T-helper 9 cell (primary cell): ENCODE measurements at places on chromosomes 5 and 9.

DNA sequence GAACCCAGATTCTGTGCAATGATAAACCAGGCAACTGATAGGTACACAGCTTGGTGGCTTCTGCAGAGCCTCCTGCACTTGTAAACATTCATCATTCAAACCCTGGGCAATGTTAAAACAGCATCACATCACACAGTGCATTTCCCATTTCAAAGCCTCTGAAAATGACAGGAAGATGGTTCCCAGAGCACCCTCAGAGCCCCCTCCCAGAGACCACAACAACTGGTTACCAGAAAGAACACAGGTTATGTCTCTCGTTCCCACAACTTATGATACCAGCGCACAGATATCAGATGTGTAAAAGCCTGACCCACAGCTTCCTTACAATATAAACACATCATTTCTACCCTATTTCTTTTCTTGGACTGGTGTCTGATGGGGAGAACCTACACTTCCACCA, 248.7 kb downstream of the AUH start:
- DNase-seq: no peak

DNA sequence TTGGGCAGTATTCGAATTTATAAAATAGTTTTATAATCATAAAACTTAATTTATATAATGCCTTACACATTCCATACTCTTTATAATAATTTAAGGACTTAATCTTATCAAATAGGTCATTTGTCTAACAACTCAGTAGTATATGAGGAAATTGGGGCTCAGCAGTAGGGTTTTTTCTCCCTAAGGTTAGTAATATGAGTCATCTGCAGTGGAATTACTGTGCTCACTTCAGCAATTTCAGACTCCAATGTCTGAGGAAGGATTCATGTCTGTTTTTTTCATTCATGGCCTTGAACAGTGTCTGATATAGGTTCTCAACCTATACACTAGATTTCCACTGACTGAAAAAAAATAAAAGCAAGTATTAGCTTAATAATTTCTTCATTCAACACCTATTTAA, 7.4 kb downstream of the DMRTA1 start:
- no peak for DNase-seq

DNA sequence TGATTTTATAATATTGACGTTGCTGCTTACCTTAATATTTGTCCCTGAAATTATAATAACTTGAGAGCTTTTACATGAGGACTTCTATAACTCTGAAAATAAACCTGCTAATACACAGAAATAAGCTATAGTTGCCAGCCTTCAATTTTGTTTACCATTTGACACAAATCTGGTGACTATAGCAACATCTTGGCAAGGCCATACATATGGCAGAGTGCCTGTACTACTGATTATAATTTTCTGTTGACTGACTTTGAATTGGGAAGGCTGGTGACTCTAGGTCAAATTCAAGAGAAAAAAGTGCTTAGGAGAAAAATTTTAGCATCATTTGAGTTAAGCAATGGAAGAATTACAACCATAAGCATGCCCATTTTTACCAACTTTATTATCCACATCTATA, 581.4 kb upstream of the PTPRD start:
- DNase-seq: no peak

- no peak for DNase-seq
Observed at GRCh38 chr5:82351754-82352145, 73.6 kb upstream of the RPS23 start.

- DNase-seq: no peak
Observed at GRCh38 chr5:60077292-60077691, 183.8 kb upstream of the PDE4D start.

DNA sequence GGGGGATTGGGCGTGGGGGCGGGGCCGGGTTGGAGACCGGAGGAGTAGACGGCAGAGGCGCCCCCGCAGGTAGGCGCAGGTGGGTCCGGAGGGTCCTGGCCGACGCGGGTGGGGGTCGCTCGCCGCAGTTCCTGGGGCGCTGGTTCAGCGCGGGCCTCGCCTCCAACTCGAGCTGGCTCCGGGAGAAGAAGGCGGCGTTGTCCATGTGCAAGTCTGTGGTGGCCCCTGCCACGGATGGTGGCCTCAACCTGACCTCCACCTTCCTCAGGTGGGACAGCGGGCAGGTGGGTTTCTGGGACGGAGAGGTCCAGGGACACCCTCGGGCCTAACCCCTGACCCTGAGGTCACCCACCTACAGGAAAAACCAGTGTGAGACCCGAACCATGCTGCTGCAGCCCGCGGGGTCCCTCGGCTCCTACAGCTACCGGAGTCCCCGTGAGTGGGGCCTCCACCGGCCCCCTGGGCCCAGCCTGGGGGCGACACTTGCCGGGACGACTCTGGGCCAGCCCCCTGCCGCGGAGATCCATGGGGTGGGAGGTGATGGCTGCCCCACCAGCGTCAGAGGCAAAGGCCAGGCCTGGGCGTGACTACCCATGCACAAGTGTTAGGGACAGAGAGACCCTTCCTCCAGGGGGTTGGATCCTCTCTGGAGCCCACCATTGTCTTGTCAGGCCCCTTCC, 1.7 kb downstream of the PTGDS start:
- no peak for DNase-seq

GRCh38 chr5:72314571-72315172, 5.4 kb downstream of the MRPS27 start:
- no peak for DNase-seq

- DNase-seq: peak; percentile 42
Observed at GRCh38 chr5:108728566-108729241, 19.0 kb upstream of the FER start.

- DNase-seq: no peak
Observed at GRCh38 chr5:90305041-90305720, 104.4 kb downstream of the CETN3 start.

DNA sequence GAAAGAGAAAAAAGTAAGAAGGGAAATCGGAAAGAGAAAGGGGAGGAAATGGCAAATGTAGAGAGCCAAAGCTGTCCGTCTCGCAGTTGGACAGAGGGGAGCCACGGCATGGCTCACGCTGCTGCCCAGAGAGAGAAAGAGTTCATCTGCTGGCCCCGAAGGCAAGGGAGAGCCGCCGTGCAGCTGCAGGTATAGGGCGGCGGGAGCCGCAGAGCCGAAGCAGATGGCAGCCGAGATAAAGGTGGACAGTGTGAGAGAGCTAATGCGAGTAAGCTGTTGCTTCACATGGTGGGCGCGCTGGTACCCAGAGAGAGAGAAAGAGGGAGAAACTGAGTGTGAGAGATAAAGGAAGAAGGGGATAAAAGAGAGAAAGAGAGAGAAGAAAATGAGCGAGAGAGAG, 188.4 kb upstream of the PPP1R26 start:
- DNase-seq: no peak

DNA sequence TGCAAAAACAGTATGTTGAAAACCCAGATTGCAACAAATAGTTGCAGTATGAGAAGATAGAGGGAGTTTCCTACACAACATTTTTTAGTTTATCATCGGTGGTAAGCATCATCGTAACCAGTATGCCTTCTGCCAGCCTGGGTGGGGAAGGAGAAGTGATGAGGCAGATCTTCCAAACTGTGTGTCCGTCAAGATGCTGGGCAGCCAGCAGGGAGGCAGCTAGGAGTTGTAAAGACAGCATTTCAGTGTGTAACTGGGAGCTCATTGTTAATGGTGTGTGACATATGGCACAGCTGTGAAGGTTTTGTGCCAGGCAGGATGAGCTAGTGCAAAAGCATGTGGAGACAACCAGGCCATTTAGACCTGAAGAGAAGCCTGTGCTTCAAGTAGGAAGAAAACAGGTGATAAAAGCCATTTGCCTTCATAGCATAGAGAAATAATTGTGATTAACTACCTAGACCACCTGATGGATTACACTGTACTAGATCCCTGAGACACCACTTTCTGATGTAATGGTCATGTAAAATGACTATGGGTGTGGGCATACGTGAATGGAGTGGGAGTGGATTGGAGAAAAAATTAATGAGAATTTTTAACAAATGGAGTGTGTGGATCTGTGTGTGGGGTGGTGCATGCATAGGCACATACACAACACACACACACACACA, 347.0 kb upstream of the ADAMTSL1 start:
- no peak for DNase-seq

GRCh38 chr5:43851741-43852140, 248.8 kb downstream of the NNT start:
- no peak for DNase-seq

GRCh38 chr5:118775790-118776499, 212.4 kb downstream of the DTWD2 start:
- DNase-seq: no peak

DNA sequence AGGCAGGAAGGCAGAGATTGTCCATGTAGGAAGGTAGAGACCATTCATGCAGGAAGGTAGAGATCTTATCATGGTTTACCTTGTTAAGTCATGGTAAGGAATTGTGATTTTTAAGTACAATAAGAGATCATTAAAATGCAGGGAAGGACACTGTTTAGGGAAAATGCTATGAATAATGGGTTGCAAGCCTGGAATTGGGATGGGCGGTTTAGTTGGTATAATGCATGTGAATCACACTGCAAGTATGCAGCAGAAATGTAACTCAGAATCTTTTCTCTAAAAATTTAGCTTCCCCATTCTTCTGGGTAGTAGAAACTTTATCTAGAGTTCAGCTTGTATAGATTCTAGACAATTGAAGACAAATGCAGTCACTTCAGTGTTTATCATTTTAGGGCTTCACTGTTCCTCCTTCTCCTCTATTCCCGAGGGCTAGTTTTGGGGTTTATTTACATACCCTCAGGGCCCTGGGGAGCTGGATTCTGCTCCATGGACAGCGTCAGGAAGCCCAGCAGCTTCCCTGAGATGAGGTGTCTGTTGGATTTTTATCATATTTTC, 212.0 kb downstream of the SREK1 start:
- DNase-seq: no peak
